ENCODE measurements at places on chromosomes 11 and 22. TPM values are rescaled to one million over a fixed set of nuclear protein-coding genes. Genes with fewer than 3 reads are reported as not detected.
A peak's percentile ranks its signal among the peaks of the same experiment; 100 is the strongest.

DNA sequence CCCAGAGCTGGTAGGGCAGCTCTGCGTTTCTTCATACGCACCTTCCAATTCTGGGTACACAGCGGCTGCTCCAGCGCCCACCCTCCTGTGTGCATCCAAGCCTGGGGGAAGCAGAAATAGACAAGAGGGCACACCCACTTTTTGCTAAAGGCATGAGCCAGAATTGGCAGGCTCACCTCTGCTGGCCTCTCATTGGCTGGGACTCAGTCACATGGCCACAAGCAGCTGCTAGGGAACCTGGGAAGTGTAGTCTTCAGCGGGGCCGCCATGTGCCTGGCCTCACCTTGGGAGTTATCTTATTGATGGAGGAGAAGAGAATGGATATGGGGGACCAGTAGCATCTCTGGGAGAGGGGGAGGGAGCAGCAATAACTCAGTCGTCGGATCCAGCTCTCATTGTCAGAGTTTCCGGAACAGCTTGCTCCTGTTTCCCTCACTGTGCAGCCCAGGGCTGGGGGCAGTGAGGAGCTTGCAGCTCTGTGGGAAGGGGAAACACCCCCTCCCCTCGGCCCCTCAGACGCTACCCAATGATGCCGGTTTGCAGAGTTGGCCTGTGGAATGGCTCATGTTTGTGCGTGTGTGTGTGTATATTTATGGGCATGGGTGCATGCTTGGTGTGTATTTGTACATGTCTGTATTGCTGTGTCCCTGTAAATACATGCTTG, 11.8 kb upstream of the MIEF1 start:
- peaks cover 5% of the 10 kb centered on the region for H3K36me3 ChIP-seq
- DNase-seq, result no peak
- peaks cover 13% of the 10 kb centered on the region for H3K4me1 ChIP-seq
- peak overlapping the region; percentile 78 for H3K27ac ChIP-seq

- H3K4me1 ChIP-seq, result no peaks in the 10 kb centered on the region
- no peak overlapping the region for H3K27ac ChIP-seq
- peak; percentile 53 for DNase-seq
- H3K27me3 ChIP-seq, result peaks cover 25% of the 10 kb centered on the region
These were observed 4.2 kb downstream of the CLDN5 start for GRCh38 chr22:19520007-19520406.

- no peak overlapping the region for H3K4me3 ChIP-seq
- H3K4me1 ChIP-seq, result no peaks in the 10 kb centered on the region
- no peaks in the 10 kb centered on the region for H3K27me3 ChIP-seq
- H3K36me3 ChIP-seq, result no peaks in the 10 kb centered on the region
These were observed 961 bp downstream of the SUSD2 start for GRCh38 chr22:24181996-24182899.

Gene BIRC3
- total RNA-seq, result 2.8 TPM

GRCh38 chr11:11981364-11981763, 27.1 kb downstream of the DKK3 start:
- peak overlapping the region; percentile 98 for H3K27ac ChIP-seq
- DNase-seq, result no peak
- H3K27me3 ChIP-seq, result no peaks in the 10 kb centered on the region
- H3K4me1 ChIP-seq, result peaks cover 17% of the 10 kb centered on the region
- H3K4me3 ChIP-seq, result no peak overlapping the region

Gene CYB5R2
- total RNA-seq, result 23.2 TPM

- no peak for DNase-seq
- peaks cover 5% of the 10 kb centered on the region for H3K36me3 ChIP-seq
- H3K27me3 ChIP-seq, result peaks cover 2% of the 10 kb centered on the region
- no peak overlapping the region for H3K27ac ChIP-seq
- H3K4me3 ChIP-seq, result no peak overlapping the region
- no peaks in the 10 kb centered on the region for H3K4me1 ChIP-seq
These were observed 48.6 kb downstream of the TRIM29 start for GRCh38 chr11:120089036-120090001.

DNA sequence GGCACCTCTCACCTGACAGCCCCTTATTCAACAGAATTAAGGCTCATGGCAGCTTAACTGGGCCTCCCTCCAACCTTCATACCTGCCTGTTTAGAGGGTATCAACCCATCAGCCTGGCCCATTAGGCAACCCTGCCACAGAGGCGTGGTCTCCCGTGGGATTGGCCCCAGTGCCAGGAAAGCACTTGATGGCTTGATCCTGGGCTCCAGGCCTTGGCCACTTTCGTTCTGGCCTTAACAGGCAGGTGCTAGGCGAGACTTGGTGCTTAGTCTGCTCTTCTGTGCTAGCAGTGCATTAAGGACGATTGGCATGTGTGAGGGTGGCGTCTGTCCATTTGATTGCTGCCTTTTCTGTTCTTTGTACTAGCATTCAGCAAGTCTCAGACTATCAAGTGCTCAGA, 75.2 kb downstream of the CABIN1 start:
- H3K27ac ChIP-seq, result no peak overlapping the region
- no peaks in the 10 kb centered on the region for H3K4me1 ChIP-seq
- DNase-seq, result no peak
- no peak overlapping the region for H3K4me3 ChIP-seq
- H3K27me3 ChIP-seq, result no peaks in the 10 kb centered on the region
- H3K36me3 ChIP-seq, result peaks cover 28% of the 10 kb centered on the region

- no peak for DNase-seq
- no peak overlapping the region for H3K27ac ChIP-seq
- H3K4me1 ChIP-seq, result peaks cover 10% of the 10 kb centered on the region
These were observed 37.2 kb downstream of the MUC5B start for GRCh38 chr11:1260023-1260501.

- H3K4me1 ChIP-seq, result peaks cover 23% of the 10 kb centered on the region
- peak overlapping the region; percentile 34 for H3K4me3 ChIP-seq
- no peaks in the 10 kb centered on the region for H3K27me3 ChIP-seq
- no peaks in the 10 kb centered on the region for H3K36me3 ChIP-seq
- peak overlapping the region; percentile 54 for H3K27ac ChIP-seq
These were observed 138.1 kb upstream of the ANO3 start for GRCh38 chr11:26193694-26194365.

Gene SLC25A17
- total RNA-seq, result 23.8 TPM

Gene BCO2
- 2.7 TPM for total RNA-seq
